ENCODE measurements at places on chromosomes 3 and 15.

GRCh38 chr3:45320986-45321385, 67.4 kb upstream of the LARS2 start:
- DNase-seq: no peak

DNA sequence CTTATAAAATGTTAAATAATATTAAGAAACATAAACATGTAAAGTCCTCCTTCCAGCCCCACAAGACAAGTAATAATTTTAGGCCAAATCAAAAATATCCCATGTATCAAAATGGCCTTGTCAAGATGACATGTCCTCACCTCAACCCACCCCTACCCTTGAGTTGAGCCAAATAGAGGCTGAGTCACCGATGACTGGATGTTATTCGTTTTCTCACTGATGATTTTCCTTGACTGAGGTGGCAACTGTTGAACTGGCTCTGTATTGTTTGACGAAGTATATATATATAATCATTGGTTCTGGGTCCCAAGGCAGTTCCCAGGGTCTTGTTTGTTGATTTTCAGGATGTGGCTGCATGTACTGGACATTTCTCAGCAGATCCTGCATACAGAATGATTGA, 75.3 kb downstream of the TMEM108 start:
- DNase-seq: no peak

GRCh38 chr15:41656188-41656587, 4.0 kb upstream of the MGA start:
- no peak for DNase-seq

DNA sequence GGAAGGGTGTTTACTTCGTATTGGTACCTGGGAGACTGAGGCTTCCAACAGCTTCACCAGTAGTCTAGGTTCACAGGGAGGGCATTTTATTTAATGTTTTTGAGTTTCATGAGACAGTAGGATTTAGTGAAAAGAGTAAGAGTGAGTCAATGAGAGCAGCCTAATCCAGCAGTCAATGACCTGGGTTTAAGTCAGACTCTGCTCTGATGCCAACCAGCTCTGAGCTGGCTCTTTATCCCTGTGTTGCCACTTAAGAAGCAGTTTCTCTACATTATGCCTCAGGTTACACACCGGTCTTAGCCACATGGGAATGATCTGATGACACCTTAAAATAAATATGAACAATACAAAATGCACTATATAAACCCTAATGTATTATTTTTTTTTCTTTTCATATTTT, 59.4 kb upstream of the KCNMB2 start:
- no peak for DNase-seq

DNA sequence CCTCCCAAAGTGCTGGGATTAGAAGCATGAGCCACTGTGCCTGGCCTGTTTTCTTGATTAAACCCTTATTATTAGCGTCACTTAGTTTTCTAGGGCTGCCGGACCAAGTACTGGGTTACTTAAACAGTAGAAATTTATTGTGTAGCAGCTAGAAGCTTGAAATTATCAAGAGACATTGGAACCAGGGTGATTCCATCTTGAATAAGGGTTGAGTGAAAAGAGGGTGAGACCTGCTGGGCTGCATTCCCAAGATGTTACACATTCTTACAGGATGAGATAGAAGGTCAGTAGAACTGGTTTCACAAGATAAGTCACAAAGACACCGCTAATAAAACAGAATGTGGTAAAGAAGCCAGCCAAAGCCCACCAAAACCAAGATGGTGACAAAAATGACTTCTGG, 18.6 kb upstream of the FSTL1 start:
- DNase-seq: no peak

DNA sequence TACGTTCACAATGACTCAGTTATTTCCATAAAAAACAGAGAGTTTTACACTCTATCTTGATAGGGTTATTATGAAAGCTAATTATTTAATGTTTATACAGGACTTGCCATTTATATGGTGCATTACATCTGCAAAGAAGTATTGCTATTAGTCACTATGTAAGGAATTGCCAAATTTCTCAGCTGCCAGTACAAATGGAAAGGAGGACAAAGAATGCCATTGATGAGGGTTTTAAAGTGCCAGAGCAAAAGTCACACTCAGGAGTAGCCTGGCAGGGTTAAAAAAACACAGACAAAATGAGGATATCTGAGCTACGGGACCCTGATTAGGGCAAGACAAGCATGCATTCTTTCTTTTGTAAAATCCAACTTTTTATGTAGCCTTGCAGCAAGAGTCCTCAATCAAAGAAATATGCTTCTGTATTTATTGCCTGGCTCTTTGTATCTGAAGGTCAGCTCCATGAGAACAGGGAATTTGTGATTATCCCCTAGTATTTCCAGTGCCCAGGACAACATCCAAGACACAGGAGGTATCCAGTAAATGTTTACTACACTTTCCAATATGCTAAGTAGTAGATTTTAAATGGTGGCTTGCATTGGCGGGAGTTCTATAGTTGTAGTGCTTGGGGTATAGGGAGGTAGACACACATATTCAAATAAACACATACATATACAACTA, 1013.6 kb downstream of the ROBO1 start:
- peak; percentile 24 for DNase-seq

DNA sequence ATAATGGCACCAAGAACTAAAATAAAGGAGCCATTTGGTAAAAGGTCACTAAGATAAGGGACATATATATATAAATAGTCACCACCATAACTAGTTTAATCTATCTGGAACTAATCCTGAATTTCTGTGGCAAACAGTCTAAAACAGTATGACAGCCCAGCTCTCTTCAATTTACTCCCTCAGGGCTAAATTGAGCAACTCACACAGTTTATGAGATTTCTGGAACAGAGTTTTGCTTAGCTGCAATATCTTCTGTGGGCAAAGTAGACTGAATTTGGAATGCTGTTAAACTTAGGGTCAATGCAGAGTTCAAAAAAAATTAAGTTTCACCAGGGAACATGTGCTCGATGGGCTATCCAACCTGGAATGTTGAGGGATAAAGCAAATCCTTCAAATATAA, 70.1 kb upstream of the VEPH1 start:
- DNase-seq: peak; percentile 19

DNA sequence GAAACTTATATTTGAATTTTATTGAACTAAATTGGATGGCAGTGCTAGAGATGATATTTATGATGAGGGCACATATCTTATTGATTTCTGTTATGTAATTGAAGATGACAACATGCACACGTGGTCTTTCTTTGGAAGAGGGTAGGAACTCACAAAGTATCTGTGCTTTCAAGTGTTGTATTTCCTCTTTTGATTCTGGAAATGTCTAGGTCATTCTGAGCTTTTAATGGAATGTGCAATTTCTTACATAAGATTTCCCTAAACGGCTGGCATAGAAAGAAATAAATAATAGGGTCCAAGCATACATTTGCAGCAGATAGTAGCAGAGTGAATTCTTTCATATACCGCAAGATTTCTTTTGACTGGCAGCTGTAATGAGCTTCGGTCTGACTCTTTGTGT, 10.1 kb upstream of the GPR171 start:
- no peak for DNase-seq

- DNase-seq: no peak
Measured at GRCh38 chr15:66456211-66456610, 41.4 kb downstream of the SNAPC5 start.

DNA sequence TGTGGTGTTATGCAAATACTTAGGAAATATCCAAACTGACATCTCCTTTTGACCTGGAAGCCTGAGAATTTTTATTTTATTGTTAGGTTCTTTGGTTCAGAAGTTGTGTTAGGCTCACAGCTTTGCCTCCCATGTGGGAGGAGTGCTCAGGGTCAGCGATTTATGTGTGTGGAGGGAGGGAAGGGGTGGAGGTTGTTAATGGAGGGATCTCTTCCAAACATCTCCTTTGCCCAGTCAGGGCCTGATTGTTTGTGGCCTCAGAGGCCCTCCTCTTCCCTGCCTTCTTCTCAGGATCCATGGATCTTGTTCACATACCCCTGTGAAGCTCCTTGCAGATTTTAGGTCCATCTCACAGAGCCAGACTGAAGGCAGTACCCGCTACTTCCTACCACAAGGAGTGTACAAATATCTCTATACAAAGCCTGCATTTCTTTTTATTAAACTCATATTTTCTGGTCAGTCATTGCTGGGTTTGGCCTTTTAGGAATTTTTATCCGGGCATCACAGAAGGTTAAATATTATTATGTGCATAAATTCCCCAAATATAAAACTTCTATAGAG, 40.3 kb downstream of the BBX start:
- no peak for DNase-seq

DNA sequence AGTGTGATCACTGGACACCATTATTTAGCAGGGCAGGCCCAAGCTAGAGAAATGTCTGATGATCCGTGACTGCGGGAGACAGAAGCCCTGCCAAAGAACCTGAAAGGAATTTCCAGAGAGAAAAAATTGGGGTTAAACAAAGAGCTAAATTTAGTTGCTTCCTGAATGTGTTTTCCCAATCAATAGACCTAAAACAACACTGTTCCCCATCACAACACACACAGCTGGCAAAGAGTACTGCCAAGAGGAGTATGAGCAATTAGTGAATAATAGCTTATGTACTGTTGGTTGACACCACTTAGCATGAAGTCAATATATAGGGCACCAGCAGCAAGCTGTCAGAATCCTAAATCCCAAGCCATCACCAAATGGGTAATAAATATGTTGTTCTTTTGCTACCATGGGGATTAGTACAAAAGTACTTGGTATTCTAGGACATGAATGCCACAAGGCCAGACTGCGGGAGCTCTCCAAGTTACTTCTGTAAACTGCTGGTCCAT, 35.7 kb downstream of the CLK3 start:
- DNase-seq: no peak

- no peak for DNase-seq
Measured at GRCh38 chr15:41437448-41437847, 20.6 kb downstream of the RTF1 start.

DNA sequence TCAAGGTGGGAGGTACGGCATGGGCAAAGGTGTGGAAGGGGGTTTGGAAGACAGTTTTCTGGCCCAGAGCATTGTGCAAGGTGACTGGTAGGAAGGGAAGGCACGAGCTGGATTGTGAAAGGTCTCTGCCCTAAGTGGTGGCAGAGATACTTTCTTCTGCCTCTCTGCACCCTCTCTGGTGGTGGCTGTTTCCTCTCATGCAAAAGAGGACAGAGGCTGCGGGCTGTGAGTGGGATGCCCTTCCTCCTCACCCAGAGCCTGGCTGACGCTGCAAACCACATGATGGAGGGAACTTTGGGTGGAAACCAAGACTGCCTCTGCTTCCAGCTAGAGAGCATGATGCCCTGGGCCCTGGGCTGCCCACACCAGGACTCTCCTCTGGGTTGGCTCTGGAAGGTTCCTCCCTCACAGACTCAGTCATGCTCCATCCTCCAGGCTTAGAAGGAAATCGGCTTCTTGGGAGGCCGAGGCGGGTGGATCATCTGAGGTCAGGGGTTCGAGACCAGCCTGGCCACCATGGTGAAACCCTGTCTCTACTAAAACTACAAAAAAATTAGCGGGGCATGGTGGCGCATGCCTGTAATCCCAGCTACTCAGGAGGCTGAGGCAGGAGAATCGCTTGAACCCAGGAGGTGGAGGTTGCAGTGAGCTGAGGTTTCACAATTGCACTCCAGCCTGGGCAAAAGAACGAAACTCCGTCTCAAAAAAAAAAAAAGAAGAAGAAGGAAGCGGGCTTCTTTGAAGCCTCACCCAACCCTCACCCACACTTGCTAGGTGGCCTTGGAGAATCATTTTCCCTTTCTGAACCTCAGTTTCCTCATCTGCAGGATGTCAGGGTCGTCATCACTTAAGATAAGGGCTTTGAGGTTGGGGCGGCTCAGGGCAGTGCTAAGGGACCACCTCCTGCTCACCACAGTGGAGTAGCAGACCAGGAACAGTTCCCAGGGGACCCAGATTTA, 8.3 kb downstream of the PSTPIP1 start:
- no peak for DNase-seq

DNA sequence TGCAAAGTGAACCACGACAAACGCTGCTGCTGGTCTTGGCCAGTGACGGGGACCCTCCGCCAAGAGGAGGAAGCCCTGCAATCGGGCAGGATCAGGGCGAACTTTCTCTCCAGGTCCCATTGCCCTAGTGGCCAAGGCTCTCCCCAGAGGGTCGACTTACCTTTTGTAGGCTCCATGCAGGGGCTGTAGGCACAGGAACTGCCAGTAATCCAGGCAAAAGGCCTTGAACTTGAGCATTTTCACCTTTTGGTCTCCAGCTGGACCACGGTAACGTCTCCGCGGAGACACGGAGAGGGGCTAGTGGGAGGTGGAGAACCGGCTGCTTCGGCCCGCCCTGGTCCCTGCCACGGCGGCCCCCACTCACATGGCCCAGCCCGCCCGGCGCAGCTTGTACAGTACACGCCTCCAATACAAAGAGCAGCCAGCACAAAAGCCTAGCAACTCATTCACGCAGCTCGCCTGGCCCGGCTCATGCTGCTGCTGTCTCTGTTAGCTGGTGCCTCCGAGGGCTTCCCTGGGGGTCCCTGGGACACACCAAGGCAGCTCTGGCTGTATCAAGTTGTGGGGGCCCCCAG, 31.0 kb downstream of the IQSEC1 start:
- DNase-seq: no peak

DNA sequence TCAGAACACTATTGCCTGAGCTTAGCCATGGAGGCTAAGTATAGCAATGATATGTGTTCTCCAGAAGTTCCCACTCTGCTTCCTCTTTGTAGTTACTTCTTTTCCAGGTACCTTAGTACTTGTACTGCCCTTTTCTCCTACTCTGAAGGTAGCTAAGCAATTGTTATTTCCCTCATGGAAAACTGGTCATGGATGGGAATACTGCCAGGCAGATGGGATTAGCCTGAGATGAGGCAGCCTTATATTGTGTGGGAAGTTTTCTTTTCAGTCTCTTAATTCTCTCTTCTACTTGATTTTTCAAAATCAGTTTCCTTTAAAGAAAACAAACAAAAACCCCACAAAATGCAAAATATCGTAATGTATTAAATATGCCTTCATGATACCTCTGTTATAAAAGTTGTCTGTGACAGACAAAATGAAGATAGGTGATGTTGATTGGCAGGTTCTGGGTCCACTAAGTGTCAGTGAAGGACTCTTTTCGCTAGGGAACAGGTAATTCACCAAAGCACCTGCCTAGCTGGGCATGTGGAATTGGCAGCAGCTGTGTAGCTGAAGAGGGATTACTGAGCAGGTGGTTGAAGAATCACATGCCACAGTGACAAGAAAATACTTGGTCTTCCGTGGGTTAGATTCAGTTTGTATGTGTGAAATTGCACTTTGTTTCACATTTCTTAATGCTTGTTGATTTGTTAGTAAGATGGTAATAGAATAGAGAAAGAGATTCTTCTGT, 4.1 kb downstream of the ZNF609 start:
- DNase-seq: no peak

DNA sequence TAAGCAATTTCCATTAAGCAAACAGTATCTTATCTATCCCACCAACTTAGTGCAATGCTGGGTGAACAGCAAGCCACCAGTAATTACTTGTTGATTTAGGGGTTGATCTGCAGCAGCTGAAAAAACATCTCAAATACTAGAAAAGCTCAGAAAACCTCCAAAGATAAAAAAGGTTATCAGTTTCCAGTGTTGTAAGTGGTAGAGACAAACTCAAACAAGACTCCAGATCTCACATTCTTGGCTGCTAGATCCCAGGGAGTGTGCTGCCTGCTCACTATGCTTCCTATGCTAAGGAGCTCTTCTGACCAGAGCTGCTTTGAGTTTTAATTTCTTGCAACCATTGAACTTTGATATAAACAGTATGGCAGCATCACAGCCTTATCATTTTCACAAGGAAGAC, 11.3 kb downstream of the B3GALNT1 start:
- DNase-seq: no peak
